PC-3 (cell line): ENCODE measurements at places on chromosomes 13 and 19. TPM values are rescaled to one million over a fixed set of nuclear protein-coding genes. Genes with fewer than 3 reads are reported as not detected.

Gene VAV1
- total RNA-seq, result 3.0 and 3.2 TPM in 2 replicates

Gene CYP4F22
- 0.07 TPM in 1 of 2 replicates, not detected in the other for total RNA-seq

Gene C19orf67
- not detected in 2 replicates for total RNA-seq

Gene SARS2
- total RNA-seq, result 26.7 and 28.3 TPM in 2 replicates

Gene SACS
- 31.6 and 85.2 TPM in 2 replicates for total RNA-seq

Gene OR10H1
- total RNA-seq, result not detected in 2 replicates

Gene LILRA2
- total RNA-seq, result not detected in 2 replicates

Gene ZNF497
- total RNA-seq, result 2.2 and 4.0 TPM in 2 replicates

Gene PPFIA3
- total RNA-seq, result 56.3 and 59.0 TPM in 2 replicates

Gene LILRB4
- total RNA-seq, result not detected in 2 replicates

Gene GJB6
- total RNA-seq, result 0.52 and 0.84 TPM in 2 replicates

Gene ZNF430
- total RNA-seq, result 9.7 and 9.8 TPM in 2 replicates

Gene ZNF560
- not detected in 2 replicates for total RNA-seq

Gene NANOS2
- not detected in 2 replicates for total RNA-seq

Gene FAM216B
- total RNA-seq, result not detected in 2 replicates

Gene LGALS4
- total RNA-seq, result 0.51 TPM in 1 of 2 replicates, not detected in the other
